T-helper 1 cell treated with Interleukin-12 subunit alpha and Interleukin-12 subunit beta and Interleukin-4 antibody, amounts not matched to agents 30 ng/mL and 1 ng/mL, for 36 hours (primary cell): ENCODE measurements at places on chromosomes 7 and 10. TPM values are rescaled to one million over a fixed set of nuclear protein-coding genes. Genes with fewer than 3 reads are reported as not detected.

Gene MALRD1
- total RNA-seq: not detected in 2 replicates

Gene VAX1
- not detected in 2 replicates for total RNA-seq

Gene GPR22
- not detected in 2 replicates for total RNA-seq

Gene NPFFR1
- total RNA-seq: not detected in 2 replicates

Gene TFPI2
- not detected in 2 replicates for total RNA-seq

Gene MGAM2
- not detected in 2 replicates for total RNA-seq

Gene GOT1
- total RNA-seq: 30.2 and 30.9 TPM in 2 replicates

Gene PAPOLB
- not detected in 2 replicates for total RNA-seq

Gene ENKUR
- total RNA-seq: 0.12 and 0.20 TPM in 2 replicates

Gene CISD1
- total RNA-seq: 38.4 and 38.6 TPM in 2 replicates

Gene ELFN1
- 0.10 and 0.17 TPM in 2 replicates for total RNA-seq
